ENCODE measurements at places on chromosomes 6 and 20. TPM values are rescaled to one million over a fixed set of nuclear protein-coding genes. Genes with fewer than 3 reads are reported as not detected.

DNA sequence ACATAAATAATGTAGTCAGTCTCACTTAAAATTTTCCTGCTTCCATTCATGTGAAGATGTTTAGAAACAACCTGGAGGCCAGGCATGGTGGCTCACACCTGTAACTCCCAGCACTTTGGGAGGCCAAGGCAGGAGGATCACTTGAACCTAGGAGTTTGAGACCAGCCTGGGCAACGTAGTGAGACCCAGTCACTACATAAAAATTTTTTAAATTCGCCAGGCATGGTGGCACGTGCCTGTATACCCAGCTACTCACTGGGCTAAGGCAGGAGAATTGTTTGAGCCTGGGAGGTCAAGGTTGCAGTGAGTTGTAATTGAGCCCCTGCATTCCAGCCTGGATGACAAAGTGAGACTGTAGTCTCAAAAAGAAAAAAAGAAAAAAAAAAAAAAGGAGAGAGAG is 47.3 kb upstream of the E2F3 start:
- no peak for DNase-seq

DNA sequence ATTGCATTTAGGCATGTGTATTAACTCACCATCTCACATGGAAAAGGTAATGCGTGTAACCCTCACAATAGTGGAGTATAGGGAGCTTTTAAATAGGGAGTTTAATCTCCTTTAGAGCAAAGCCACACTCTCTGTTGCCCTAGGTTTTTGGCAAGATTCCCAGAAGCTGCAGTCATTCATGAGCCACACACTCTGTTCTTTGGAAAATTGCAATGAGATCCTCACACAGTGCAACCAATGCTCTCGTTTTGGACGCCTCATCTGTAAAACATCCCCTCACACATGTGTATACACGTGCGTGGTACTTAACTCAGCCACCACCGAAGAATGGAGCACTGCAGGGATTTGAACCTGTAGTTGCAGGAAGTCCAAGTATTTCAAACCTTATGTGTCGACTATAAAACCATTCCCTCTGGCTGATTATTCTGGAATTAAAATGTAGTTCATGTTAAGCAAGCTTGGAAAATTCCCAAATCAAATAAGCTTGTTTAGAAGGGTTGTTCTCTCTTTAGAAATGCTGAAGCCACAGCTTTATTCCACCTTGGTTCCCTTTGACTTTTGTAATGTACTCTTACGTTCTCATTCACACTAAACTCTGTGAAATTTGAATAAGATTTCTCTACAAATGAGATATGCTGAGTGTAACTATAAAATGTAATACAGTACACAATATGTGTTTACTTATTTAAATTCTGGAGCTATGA is 489.8 kb upstream of the MANEA start:
- DNase-seq: no peak

DNA sequence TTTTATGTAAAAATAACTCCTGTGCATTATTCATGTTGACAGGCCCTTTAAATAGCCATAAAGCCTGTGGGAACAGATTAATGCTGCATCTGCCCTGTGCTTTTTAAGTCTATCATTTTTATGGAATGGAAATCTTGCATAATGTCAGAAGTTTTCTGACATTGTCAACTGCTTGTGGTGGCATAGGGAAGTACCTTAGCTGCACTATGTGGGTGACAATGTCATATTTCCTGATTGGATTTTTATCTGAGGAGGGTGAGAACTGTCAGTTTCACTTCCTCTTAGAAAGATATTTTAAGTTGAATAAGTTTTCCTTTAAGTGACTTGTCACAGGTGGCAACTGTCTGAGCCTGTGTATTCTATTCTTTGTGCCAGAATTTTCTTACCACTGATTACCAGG is 267.9 kb downstream of the PLCB1 start:
- peak; percentile 93 for DNase-seq

- peak; percentile 87 for DNase-seq
Measured at GRCh38 chr6:141484711-141485110, 648.0 kb upstream of the GJE1 start.

- DNase-seq: no peak
Measured at GRCh38 chr20:59469267-59470252, 134.8 kb upstream of the PHACTR3 start.

The WASF1 gene
- 90.6 TPM for total RNA-seq

DNA sequence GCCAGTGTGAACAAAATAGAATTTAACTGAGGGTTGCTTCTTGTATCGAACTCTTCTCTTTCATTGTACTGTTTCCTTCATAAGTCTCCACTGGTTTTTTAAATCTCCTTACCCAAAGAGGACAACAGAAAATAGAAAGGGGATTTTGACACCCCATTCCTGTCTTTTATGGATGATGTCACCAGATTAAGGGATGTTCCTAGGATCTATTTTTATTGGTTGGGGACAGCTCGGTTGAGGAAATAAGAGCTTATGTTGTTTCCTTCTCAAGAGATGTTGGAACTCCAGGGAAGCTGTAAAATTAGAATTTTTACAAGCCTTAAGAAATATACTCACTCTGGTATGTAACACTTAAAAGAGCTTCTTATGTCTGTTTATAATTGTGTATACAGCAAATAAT is 171.5 kb downstream of the PHF3 start:
- DNase-seq: no peak

- DNase-seq: no peak
Measured at GRCh38 chr6:102204351-102204750, 810.8 kb downstream of the GRIK2 start.

DNA sequence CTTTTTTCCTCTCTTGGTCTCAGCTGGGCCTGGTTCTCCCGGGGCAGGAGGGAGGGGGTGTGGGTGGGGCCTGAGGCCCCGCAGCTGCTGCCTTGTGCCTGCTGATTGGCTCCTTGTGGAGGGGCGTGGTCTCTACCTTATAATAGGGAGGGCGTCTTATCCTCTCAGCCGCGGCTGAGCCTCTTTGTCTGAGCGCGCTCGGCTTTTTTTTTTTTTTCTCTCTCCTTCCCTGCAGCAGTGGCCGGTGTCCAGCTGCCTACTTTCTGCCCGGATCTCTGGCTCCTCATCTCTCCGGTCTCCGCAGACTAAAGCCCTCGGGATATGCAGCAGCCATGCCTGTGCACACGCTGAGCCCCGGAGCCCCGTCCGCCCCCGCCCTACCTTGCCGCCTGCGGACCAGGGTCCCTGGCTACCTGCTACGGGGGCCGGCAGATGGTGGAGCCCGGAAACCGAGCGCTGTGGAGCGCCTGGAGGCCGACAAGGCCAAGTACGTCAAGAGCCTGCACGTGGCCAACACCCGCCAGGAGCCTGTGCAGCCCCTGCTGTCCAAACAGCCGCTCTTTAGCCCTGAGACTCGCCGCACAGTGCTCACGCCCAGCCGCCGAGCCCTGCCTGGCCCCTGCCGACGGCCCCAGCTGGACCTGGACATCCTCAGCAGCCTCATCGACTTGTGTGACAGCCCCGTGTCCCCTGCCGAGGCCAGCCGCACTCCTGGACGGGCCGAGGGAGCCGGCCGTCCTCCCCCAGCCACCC is 11.1 kb downstream of the FAM110A start:
- peak; percentile 95 for DNase-seq

All from OCI-LY7 (cell line).